ENCODE measurements at places on chromosomes 2 and 18.

DNA sequence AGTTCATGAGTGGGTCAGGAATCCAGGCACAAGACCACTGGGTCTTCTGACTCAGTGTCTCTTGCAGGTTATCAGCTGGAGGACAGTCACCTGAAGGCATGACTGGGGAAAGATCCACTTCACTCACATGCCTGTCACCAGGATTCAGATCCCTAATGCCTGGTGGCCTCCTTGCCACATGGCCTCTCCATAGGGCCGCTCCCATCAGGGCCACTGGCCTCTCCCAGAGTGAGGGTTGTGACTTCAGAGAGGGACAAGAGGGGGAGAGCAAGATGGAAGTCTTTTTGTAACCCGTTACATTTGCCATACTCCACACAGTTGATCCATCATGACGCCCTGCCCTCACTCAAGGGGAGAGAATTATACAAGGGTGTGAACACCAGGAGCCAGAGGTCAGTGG, 13.0 kb upstream of the OTOS start:
- no peak for DNase-seq

DNA sequence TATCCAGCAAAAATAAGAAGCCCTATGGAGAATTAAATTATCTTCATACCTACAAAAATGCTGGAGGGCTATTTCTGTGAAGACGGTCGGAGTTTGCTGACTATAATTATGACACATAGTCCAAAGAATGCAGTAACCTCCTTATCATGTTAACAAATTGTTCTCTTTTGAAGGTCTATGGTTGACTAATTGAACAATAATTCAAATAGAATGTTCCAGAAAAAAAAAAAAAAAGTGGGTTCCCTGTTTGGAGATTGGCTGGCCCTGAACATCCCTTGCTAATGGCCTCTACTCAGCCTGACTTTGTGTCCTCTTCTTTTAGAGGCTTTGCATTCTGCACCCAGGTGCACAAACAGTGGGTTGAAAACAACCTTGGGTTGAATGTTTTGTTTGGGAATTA, 82.8 kb upstream of the CCBE1 start:
- DNase-seq, result no peak

- DNase-seq, result no peak
Measured at GRCh38 chr2:144780983-144781382, 261.1 kb upstream of the ZEB2 start.

DNA sequence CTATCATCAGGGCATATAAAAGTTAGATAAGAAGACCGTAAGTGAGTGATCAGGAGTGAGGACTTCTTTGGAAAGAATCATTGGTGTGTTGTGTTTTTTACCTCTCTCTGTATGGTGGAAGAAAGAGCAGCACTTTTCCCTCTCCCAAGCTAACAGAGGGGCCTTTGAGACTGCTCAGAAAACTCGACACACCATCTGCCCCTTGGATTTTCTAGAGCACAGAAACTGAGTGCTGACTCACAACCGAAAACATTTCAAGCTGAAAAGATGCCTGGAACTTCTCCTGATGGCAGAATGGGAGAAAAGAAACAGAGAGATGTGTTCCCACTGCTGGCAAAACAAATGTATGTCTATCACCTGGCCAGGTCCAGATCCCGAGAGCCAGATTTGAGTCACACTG, 156.6 kb downstream of the DNAH7 start:
- DNase-seq, result no peak

- no peak for DNase-seq
Measured at GRCh38 chr18:67510831-67511230, 5.7 kb downstream of the DSEL start.

- no peak for DNase-seq
Measured at GRCh38 chr2:99860720-99861375, 281.5 kb downstream of the AFF3 start.

GRCh38 chr18:49230326-49230725, 230.1 kb downstream of the DYM start:
- DNase-seq, result no peak

GRCh38 chr18:41594582-41594981, 360.5 kb upstream of the PIK3C3 start:
- no peak for DNase-seq

DNA sequence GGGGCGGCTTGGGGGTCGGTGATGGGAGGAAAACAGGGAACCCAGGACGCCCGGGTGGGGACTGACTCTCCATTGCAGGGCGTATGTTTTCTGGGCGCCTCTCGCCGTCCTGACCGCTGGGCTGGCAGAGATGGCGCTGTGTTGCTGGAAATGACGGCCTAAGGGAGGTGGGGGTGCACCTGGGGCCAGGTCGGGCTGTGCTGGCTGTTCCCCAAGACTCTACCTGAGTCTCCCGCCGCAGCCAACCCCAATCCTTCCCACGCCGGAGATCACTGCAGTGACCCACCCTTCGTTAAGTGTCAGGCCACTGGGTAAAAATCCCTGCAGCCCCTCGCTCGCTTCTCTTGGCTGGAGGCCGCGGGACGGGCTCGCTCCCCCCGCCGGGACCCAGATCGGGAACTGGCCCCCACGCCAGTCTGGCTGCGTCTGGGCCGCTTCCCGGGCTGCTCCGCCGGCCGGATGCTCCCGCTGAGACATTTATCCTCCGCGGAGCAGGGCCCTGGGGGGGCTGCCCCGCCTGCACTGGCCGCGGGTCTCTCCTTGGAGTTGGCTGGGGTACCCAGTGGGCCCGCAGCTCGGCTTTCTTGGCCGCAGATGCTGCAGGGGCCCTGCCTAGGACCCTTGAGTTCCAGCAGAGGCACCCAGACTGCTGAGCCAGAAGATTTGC, 7.8 kb upstream of the ARMC9 start:
- no peak for DNase-seq

GRCh38 chr2:26486789-26487188, 8.9 kb upstream of the OTOF start:
- no peak for DNase-seq

- DNase-seq, result no peak
Measured at GRCh38 chr2:203594541-203594940, 59.4 kb upstream of the RAPH1 start.

DNA sequence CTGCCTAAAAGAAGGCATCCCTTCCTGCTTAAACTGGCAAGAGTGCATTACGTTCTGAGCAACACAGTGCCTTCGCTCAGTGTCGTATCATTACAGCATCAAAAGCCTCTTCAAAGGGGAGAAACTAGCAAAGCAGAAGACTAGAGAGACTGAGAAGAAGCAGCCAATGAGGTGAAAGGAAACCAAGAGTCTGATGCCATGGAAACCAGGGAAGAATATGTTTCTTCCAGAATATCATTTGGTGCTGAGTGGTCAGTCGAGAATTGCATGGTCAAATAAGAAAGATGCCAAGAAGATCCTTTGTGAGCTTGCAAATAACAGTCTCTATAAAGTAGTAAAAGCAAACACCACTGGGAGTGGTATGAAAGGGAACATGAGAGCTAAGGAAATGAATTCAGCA, 312.1 kb upstream of the CHST9 start:
- no peak for DNase-seq

DNA sequence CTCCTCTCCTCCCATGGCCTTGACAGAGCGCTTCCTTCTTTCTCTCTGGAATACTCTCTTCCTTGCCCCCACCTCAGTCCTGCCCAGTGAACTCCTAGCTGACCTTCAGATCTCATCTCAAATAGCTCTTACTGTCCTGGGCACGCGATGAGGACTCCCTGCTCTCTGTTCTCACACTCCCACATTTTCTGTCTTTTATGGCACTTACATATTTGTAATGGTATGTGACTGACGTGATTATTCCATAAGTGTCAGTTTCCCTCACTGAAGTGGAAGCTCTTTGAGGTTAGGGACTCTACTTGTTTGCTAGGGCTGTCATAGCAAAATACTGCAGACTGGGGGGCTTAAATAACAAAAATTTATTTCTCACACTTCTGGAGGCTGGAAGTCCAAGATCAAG, 1.7 kb upstream of the DYSF start:
- no peak for DNase-seq

GRCh38 chr2:20015482-20016083, 3.1 kb upstream of the MATN3 start:
- peak; percentile 55 for DNase-seq

DNA sequence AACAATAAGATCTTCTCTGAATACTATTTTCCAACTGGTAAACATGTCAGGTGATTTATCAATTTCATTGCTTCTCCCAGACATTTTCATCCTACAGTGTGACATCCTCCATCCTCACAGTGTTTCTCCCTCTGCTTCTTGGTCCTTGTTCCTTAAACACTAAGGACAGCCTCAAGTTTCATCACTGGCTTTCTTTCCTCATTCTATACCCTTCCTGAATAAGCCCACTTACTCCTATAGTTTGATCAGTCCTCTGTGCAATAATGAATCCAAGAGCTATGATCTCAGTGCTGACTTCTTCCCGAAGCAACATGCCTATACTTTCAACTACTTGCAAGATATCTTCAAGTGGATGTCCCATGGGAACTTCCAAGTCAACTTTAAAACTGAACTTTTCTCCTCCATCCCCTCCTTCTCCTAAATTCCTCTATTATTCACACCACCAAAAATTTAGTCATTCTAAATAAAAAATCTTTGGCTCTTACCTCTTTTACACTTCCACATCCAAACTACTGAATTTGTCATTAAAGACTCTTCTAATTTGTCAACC, 87.6 kb downstream of the FAM228A start:
- no peak for DNase-seq

GRCh38 chr18:60649107-60649506, 276.5 kb upstream of the MC4R start:
- DNase-seq, result no peak

DNA sequence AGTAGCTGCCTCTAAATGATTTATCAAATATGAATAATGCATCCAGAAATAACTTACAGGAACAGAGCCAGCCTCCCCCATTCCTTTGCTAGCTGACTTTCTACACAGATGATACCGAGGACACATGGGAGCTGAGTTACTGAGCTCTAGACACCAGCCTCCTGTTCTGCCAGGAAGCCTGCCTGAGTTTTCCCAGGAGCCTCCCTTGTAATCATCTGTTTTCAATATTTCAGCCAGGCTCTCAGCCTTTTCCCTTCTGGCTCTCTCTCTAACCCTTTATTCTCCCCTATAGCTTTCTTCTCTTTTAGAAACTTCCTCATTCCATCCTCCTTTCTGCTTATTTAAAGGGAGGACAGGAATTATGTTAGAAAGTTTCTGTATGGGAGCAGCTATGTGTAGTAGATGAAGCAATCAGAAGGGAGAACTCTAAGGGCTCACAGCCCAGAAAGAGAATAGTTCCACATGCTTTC, 911.6 kb downstream of the TDRD15 start:
- no peak for DNase-seq

- peak; percentile 81 for DNase-seq
Measured at GRCh38 chr18:79465392-79465991, 69.8 kb downstream of the NFATC1 start.

DNA sequence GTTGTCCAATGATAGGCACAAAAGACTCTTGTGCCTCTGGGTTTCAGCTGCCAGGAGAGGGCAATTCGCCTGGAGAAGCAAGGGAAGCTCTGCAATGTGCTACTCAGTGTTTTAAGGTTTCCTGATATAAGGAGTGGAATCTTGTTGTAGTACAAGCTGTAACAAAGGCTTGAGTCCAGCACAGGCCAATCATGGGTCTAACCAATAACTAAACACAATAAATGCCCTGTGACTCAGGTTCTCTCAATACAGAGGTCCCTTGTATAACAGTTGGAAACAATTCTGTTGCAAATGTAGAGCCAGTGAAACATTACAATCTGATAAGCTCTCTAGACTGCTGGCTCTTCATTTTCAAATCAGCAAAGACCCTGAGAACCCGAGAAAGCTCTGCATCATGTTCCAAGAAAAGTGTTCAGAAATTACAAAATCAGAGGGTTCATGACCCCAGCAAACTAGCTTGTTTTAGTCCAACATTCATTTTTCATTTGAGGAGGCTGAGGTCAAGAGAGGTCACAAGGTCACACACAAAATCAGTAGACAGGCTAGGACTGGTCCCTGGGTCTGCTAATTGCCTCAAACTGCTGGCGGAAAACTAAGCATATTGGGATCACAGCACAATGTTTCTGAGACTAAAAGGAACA, 59.0 kb upstream of the DNMT3A start:
- no peak for DNase-seq

- DNase-seq, result no peak
Measured at GRCh38 chr18:69895066-69896047, 52.3 kb downstream of the CD226 start.

DNA sequence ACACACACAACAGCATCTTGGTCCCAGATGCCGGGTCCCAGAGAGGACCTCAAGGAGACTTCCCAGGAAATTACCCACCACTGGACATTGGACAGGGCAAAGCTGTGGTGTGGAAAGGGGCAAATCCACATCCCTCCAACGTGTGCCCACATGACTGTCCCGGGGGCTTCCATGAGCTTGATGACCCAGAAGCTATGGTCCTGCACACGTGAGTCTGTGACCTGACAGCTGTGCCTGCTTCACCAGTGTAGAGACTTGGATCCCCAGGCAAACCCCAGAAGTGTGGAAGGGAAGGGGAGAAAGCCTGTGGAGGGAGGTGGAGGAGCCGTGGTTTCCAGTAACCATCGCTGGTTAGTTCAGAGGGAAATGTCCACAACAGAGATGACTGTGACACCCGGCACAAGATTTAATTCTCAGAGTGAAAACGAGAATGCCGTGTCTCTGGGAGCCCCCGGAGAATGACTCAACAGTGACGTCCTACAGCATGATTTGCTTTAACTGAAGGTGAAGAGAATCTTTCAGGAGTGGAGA, 19.1 kb upstream of the GPR55 start:
- no peak for DNase-seq

GRCh38 chr18:2912357-2913299, 65.8 kb downstream of the EMILIN2 start:
- no peak for DNase-seq

DNA sequence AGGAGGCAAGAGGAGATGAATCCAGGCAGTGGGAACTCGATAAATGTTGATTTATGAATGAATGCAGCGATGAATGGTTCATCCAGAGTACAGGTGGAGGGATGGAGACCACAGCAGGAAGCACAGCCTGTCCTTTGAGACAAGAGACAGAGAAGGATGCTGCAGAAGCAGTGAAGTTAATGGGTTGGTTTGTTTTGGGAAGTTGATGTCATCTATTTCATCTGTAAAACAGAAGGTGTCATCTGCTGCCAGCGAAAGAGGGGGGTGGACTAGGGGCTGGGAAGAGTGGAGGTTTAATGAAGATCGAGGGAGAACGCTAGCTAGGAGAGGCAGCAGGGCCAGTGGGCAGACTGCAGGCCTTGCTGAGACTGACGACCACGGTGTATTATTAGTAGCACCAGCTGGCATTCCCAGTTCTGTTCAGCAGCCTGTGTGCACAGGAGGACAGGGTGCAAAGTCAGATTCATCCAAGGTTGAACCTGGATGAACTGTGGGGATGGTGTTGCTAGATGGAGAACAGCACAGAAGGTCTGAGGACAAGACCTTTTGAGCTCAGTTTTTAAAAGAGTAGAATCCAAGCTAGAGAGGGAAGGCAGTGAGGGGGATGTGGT, 120.3 kb upstream of the CAPN13 start:
- no peak for DNase-seq
